ENCODE measurements at places on chromosomes 2 and 18.

DNA sequence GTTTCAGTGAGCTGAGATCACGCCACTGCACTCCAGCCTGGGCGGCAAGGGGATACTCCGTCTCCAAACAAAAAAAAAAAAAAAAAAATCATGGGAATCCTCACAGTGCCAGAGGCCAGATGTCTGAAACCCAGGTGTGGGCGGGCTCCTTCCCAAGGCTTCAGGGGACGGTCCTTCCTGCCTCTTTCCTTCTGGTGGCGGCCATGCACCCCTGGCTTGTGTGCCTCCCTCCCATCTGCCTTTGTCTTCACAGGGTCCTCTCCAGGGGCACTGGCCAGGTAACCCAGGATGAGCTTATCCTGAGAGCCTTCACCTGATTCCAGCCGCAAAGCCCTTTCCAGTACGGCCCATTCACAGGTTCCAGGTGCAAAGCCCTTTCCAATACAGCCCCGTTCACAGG, 40.9 kb upstream of the GPC1 start:
- no peak for DNase-seq

DNA sequence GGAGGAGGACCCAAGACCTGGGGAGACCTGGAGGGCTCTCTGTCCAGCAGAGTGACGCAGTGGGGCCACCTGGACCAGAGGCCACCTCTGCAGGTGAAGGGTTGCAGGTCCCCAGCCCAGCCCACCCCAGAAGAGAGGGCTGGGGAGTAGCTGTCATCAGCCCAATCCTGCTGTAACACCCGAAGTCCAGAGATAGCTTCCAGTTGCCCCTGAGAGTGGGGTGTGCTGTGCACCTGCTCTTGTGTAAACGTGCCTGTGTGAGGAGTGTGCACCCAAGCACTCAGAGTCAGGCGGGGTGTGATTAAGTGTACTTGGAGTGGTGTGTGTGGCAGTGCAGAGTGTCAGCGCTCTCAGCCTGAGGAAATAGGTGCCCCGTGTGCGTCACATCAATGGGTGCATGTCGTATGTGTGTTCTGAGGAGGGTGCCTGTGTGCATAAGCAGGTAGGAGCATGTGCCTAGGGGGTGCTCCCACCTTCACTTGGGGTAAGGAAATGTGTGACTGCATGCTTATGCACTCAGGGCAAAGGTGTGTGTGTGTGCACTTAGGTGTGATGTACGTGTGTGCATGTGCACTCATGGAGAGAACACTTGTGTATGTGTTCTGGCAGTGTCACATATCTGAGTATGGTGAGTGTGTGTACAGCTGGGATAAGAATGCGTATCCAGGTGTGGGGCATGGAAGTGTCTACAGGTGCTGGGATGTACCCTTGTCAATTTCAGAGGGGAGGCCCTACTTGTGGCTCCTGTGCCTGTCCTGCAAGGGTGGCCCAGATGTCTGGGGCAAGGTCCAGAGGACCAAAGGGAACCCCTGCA, 672 bp downstream of the ATP6V1B1 start:
- no peak for DNase-seq

DNA sequence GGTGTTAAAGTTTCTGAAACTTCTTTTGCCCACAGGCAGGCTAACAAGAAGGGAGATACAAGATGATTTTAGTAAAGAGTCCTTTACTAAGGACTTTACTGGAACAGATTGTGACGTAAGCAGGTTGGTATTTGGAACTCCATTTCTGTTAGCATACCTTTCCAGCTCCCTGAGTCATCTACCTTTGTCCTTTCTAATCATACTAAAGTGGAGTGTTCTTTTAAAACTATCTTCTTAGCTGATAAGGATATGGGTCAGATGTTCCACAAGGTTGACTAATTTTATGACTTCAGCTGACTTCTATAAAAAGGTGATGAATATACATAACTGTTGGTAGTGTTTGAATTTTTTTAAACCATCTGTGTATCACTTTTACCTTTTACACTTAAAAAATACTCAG, 21.1 kb downstream of the UGP2 start:
- DNase-seq, result no peak

DNA sequence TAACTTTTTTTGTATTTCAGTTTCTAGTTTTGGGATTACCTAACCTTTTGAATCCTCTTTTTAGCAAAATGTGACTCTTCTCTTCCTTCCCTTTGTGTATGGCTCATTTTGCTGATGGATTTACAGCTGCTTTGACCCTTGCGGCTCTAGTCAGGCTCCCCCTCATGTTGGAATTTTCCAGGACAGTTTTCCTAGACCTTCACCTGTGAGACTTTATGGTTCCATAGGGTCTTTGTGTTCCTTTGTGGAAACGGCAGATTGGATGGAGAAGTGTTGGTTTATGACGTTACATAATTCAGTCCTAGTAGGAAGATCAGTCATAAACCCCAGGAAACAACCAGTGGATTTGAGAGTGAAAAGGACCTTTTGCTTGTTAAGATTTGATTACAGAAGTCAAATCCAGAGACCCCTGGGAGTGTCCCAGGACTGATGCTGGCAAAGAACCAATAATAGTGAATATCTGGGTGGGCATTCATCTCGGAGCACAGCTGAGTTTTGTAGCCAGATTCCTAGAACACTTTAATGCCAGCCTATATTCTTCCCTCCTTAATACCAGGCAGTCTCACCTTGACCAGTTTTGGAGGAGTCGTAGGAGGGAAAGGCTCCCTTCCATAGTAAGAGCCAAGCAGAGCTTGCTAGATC, 42.7 kb downstream of the SOCS6 start:
- DNase-seq, result no peak

GRCh38 chr2:140177086-140177485, 1396.9 kb upstream of the NXPH2 start:
- no peak for DNase-seq

DNA sequence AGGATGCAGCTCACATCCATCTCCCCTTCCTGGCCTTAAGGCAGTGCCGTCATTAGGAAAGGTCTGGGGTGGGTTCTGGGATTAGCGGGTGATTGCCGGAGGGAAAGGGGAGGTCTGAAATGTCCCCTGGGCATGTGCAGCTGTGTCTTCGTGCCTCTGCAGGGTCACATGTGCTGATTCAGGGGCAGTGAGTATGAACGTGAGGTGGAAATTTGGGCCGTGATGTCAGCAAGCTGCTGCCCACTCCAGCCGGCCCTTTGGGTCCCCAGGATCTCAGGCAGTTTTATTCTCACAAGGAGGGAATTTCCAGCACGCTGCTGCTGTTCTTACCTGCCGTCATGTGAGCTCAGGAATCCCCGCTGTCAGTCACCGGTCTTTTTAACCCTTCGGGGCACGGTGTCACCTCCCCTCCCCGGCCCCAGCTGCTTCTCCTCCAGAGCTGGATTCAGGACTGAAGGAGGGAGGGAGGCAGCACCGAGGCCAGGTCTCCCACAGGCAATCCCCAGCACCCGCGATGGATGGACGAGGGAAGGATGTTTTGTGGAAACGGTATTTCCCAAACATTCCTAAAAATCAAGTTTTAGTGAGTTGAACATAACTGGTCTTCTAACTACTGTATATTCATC, 23.5 kb downstream of the GPR35 start:
- no peak for DNase-seq

GRCh38 chr18:48884306-48884705, 66.5 kb downstream of the SMAD7 start:
- DNase-seq, result no peak

GRCh38 chr2:218605432-218605831, 2.3 kb upstream of the PLCD4 start:
- DNase-seq, result no peak

GRCh38 chr2:209878701-209879100, 107.1 kb downstream of the UNC80 start:
- no peak for DNase-seq

DNA sequence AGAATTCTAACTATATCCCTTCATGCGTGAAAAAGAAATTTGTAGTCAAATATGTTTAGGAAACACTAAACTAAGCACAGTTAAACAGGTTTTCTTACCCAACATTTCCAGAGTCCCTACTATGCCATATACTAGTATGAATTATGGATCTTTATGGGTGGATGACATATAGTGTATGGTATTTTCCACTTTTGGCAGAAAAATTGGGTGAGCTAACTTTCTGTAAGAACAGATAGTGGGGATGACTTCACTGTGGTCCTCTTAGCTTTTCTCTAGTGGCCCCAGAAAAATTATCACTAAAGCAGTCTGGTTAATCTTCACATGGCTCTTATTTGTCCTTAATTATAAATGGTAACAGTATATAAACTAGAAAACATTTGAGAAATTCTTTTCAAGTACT, 240.0 kb upstream of the GULP1 start:
- no peak for DNase-seq

GRCh38 chr2:218727502-218728165, 17.0 kb downstream of the TTLL4 start:
- DNase-seq, result no peak

DNA sequence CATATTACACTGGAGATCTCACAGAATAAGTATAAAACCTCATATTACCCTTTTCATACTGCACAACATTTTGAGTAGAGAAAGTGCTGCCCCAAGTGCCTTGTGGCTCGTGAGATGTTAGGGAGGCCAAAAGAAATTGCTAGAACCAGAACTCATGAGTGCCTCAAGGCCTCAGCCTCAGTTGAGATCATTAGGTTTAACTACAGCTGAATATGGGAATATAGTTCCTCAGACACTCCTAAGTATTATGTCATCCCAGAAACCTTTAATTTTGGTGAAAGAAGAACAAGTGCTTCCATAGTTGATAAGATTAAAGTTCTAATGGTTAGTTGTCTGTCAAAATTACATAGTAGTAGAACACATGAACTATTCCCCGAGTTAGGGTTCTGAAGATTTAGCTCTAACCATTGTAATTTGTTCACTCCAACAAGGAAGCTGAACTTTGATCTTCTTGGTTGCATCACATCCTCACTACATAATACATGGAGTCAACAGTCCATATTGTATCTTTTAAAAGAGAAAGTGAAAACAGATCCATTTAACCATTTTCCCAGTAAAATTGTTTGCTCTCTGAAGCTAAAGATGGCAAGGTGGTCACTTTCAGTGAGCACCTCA, 9.6 kb upstream of the AQP4 start:
- no peak for DNase-seq

- peak; percentile 44 for DNase-seq
Observed at GRCh38 chr18:32093102-32093511, 1.4 kb downstream of the RNF138 start.

- peak; percentile 35 for DNase-seq
Observed at GRCh38 chr2:69616755-69617154, 26.8 kb downstream of the AAK1 start.

GRCh38 chr2:230942920-230943896, 18.2 kb upstream of the GPR55 start:
- no peak for DNase-seq

GRCh38 chr2:151388011-151388410, 21.7 kb upstream of the RIF1 start:
- DNase-seq, result no peak

- no peak for DNase-seq
Observed at GRCh38 chr18:58190842-58191530, 147.0 kb downstream of the NEDD4L start.

GRCh38 chr2:236113948-236114347, 54.2 kb downstream of the GBX2 start:
- DNase-seq, result no peak

- DNase-seq, result no peak
Observed at GRCh38 chr2:215966951-215967350, 46.4 kb downstream of the MREG start.

- no peak for DNase-seq
Observed at GRCh38 chr2:156589381-156590079, 153.4 kb downstream of the GPD2 start.

DNA sequence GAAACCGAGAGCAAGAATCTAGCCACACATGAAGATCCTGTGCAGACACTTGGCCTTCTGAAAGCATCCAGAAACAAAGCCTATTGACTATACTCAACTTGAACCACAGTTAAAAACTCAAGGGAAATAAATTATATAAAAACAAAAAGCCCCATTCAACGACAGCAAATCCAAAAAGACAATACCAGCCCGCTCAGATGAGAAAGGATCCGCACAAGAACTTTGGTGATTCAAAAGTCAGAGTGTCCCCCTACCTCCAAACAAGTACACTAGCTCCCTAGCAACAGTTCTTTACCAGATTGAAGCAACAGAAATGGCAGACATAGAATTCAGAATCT, 163.2 kb downstream of the WDPCP start:
- no peak for DNase-seq

DNA sequence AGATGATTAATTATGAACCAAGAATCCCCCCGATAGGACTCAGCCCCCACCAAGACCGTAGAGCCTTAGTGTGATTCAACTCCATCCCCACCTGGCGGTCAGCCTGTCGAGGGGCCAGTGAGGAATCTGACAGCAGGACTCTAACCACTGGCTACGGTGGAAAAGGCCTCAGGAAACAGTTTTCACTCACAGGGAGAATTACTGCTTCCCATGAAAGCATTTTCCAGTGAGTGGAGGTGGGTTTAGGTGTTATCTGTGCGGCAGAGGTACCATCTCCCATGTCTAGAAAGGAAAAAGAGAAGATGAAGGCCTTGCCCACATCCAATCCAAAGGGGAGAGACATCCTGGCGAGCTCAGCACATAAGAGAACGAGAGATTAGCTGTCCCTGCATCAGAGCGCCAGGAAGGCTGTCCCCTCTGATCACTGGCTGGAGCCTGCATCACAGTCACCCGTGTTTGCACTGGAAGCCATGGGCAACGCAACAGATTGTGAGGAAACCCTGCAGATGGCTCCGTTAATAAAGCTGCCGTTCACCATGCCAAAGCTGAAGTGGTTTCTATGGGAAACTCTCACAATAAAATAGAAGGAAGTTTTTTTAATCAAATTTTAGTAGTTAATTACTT, 22.3 kb downstream of the COX7A2L start:
- DNase-seq, result no peak

DNA sequence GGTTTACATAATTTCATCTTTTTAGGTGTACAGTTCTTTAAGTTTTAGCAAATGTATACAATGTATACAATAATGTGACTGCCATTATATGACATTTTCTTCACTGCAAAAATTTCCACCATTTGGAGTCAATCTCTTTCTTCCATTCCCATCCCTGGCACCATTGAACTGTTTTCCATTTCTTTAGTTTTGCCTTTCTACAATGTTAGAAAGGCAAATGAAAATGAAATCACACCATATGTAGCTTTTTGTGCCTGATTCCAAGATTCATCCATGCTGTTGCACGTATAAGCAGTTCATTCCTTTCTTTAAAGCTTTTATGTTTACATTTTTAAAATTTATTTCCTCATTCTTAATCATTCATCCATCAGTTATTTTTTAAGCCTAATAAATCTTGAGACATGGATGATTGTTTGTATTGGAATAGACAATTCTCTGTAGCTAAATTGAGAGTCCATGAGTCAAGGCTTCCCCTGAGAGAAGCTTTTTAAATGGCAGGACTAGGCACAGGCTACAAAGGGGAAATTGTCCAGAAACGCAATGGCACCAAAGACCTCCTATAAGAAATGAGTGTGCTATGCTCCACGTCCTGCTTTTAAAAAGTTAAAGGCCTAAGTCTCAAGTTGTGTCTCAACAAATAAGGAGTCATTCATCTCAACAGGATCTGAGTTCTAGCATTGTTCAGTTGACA, 8.7 kb upstream of the COL5A2 start:
- no peak for DNase-seq

DNA sequence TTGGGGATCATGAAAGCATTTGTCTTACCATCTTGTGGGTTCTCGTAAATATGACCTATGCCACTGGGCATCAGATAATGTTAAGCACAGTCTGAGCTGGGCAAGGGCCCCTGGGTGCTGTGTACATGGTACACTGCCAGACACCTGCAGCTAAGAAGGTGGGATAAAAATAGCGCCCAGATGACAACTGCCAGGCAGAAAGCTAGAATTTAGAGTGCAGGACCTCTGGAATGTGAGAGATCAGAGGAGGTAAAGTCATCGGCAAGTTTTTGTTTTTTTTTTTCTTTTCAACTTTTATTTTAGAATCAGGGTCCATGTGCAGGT, 53.8 kb upstream of the CYRIA start:
- DNase-seq, result no peak

GRCh38 chr18:58682429-58683069, 11.3 kb downstream of the MALT1 start:
- no peak for DNase-seq
